ENCODE measurements at places on chromosomes 7 and 10.
A peak's percentile ranks its signal among the peaks of the same experiment; 100 is the strongest.

GRCh38 chr7:143456992-143457793, 13.9 kb downstream of the TAS2R60 start:
- DNase-seq: no peak

DNA sequence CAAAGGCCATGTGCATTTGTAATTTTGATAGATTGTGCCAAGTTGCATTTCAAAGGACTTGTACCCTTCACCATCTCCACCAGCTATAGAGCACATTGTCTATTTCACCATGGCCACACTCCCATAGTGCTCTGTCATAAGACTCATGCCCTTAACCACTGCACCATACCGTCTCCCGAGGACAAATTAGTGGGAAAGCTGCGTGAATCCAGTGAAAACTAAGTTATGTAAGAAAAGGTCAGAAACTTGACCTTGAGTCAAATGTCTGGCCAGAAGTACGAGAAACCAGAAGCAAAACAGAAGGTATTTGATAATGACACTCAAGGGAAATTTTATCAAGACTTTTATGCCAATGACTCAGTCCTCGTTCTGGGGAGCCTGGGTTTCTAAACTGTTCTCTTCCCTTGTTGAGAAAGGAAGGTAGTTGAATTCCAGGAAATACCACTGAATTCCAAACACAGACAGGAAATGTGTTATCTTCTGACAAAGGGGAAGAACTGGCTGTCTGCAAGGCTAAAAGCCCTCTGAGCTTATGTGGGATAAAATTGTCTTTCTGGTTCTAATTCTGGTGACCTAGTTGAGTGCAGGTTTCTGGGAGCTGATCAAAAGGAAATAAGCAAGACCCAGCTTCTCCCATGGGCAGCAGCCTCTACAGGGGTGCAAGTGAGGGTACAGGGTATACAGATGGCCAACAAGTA, 49.7 kb downstream of the CDK1 start:
- DNase-seq: no peak

- DNase-seq: no peak
Measured at GRCh38 chr7:81594767-81595166, 175.1 kb downstream of the HGF start.

GRCh38 chr7:107035446-107035845, 9.1 kb upstream of the PRKAR2B start:
- no peak for DNase-seq

- no peak for DNase-seq
Measured at GRCh38 chr7:130853503-130854279, 119.7 kb upstream of the KLF14 start.

DNA sequence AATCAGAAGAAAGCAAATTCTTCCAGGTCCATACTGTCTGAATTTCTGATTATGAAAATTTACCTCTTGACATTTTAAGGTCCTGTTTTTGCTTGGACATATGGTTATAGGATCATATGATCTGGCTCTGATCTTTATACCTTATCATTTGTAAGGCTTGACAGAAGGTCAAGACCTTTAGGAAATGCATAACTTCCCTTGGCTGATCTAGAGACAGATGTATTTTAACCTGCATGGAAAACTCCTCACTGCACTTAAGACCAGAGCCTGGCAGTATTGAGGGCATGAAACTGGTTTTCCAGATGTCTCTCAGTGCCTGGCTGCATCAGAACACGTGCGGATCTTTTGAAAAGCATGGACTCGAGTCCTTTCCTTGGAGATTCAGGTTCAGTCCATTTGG, 55.9 kb downstream of the TRRAP start:
- no peak for DNase-seq

- no peak for DNase-seq
Measured at GRCh38 chr10:114030140-114030539, 13.5 kb upstream of the ADRB1 start.

DNA sequence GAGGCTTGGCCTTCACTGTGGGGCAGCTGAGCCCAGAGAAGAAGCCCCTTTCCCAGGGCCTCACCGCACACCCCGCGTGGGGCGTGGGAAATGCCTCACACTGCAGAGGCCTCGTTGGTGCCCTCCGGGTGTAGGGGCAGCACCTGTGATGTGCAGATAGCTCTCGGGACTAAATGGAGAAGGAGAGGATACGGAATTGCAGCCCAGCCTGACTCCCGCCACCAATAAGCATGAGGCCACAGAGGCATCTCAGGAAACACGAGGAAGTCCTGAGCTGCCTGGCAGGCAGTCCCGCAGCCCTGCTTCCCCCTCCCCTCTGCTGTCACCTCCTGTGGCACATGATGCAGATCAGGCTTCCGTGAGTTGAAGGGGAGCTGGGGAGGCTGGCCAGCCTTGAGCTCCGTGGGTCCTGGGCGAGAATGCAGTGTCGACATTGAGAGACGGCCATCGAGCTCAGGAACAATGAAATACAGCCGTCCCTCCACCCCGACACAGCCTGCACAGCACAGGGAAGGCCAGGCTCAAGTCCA, 59.6 kb upstream of the PPP2R2D start:
- DNase-seq: no peak

- DNase-seq: no peak
Measured at GRCh38 chr7:3149231-3149995, 105.7 kb upstream of the CARD11 start.

- DNase-seq: no peak
Measured at GRCh38 chr7:78472519-78472918, 673.9 kb downstream of the PHTF2 start.

DNA sequence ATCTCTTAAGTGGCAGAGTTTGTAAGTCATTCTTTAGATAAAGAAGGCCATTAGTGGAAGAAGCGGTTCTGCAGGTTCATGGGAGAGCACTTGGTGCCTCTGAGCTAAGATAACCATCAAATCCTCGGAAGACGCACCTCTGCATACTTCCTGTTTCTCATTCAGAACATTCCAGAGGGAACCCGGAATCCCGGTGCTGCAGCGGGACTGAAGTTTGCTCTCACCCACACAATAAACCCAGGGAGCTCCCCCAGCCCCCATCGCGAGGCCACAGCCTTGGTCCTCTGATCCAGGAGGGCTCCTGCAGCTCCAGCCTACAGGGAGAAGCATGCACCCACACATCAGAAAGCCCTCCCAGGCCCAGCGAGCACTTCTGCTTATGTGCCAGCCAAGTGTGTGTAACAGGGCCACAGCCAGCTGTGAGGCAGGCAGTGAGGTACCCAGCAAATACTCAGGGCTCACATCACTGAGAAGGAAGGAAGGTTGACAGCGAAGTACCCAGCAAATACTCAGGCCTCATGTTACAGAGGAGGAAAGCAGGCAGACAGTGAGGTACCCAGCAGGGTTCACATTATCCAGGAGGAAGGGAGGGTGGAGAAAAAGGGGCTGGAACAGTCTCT, 142.4 kb downstream of the DIP2C start:
- DNase-seq: no peak

DNA sequence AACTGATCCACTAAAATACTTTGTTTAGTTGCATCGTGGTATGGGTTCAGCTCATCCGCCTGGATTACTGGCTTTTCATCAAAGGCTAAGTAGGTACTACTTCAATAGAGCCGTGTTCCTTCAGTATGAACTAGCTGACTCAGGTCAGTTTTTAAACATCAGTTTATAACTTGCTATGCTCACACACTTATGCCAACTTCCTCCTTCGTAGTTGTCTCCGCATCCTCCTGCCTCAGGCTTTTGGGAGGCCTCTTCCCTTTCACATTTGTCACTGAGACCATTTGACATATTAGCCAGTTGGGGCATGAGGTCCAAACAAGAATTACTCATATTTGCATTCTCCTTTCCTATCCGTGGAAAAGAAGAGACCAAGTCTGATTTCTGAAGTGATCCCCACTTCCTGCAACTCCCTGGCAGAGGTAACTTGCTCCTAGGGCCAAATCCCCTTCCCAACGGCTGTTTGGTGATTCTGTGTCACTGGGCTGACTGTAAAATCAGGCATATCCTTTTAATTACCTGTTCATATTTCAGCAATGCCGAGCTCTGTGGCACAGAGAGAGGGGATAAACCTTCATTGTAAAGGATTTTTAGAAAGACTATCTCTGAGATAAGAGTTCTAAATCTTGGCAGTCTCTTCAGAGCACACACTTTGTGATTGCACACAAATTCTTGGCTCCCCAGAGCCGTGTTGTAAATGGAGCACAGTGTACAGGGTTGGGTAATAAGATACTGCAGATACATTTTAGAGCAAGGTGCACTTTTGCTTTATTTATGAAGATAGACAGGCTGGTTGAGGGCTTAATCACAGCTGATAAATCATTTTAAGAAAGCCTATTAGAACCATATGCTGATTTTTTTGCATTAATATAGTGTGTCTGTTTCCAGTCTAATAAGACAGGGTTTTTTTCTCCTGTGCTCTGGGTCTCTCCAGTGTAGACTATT, 108.0 kb downstream of the CREB5 start:
- no peak for DNase-seq

GRCh38 chr10:129756912-129757901, 206.9 kb downstream of the EBF3 start:
- DNase-seq: no peak

DNA sequence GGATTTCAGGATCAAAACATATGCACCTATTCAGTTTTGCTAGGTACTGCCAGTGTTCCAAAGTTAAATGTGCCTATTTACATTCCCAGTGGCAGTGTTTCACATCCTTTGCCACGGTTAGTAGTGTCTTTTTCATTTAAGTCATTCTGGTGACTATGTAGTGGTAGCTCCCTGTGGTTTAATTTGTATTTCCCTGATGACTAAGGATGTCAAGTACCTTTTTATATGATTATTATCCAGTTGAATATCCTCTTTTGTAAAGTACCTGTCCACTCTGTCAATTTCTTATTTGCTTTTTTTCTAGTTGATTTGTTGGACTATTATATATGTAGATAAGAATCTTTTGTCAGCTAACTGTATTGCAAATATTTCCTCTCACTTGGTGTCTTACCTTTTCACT, 45.1 kb downstream of the TMEM60 start:
- DNase-seq: no peak

- DNase-seq: peak; percentile 46
Measured at GRCh38 chr7:24665564-24666294, 91.5 kb downstream of the GSDME start.

DNA sequence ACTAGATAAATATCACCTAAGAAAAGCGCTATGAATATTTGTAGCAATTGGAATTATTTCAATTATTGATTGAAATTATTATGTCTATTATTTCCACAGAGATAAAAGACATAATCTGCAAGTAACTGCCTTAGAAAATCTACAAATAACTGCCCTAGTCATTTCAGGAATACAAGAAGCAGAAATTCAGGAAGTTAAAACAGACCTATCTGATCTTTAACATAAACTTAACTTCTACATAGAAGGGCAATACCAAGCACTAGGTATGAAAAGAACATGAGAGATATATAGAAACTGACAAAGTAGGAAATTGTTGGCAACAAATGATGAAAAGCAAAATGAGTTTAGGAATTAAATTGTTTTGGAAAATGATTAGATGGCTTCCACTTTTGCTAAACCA, 31.8 kb upstream of the AKR1B10 start:
- DNase-seq: no peak

DNA sequence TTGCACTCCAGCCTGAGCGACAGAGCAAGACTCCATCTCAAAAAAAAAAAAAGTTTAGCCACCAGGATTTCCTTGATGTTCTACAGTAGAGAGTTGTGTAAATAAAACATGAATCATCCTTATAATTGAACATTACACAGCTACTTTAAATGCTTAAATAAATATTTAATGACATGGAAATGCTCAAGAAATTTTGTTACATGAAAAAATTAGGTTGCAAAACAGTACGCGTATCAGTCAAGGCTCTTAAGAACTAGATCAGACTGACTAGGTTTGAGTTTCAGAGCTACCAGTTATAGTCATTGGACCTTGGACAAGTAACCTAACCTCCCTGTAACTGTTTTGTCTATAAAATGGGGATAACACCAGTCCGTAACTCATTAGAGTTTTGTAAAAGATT, 38.7 kb upstream of the GSAP start:
- DNase-seq: no peak

- DNase-seq: peak; percentile 55
Measured at GRCh38 chr7:24979470-24979862, 512 bp downstream of the OSBPL3 start.

DNA sequence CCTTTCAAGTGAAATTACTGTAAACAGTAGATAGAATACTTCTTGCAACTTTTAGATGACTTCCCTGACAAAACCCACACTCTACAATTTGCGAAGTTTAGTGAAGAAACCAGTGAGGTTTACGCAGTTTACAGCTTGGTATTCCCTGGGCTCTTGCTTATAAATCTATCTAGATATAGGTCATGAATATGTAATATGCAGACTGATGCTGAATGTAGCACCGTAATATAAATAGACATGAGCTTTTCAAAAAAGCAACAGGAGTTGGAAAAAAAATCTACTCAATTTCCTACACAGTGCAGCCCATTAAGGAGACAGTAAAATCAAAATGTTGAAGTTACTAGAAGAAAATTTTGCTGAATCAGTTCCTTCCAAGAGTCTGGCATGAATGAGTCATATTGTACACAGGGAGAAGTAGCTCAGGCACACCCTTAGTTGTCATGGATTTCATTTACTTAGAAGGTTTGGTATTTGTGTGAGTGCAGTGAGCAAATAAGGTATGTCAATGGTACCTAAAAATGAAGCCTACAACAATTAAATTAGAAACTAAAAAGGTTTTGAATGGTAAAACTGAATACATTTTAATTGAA, 67.7 kb upstream of the NEUROD6 start:
- DNase-seq: no peak

DNA sequence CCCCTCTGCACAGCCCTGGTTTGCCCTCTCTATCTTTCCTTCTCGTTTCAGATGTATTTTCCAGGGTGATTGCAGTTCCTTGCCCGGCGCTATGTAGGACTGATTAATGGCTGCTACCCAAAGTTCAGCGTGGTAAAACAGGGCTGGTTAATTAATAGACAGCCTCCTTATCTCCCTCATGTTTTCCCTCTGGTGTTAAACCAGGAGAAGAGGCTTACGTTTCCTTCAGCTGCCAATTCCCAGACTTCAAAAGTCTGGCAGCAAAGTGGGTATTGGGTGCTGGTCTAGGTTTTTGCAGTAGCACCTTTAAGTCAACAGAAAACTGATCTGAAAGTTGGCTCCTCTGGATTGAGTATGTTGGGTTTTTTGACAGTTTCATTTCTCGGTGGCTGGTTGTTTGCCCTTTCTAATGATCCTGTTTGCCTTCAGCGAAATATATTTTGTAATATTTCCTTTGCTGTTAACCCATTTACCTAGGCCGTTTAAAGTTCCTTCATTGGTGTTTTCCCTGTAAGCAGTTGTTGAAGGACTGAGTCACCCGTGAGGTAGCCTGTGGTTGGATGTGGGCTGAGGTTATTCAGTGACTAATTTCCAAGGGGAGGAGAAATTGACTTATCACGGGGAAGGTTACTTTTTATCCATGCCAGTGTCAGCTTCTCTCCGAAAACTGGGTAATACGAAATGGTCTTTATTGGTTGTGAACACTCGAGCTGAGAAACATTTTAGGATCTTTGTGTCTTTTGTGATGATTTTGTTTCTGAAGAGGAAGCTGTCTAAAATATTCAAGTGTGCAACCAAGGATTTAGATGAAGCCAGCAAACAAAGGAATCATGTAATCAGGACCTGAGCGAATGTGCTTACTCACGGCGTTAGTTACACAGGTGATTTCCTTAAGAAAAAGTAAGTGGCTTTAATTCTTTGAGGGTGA, 257.2 kb downstream of the KIAA1217 start:
- peak; percentile 9 for DNase-seq

GRCh38 chr10:25017661-25018060, 1.2 kb downstream of the THNSL1 start:
- no peak for DNase-seq
